ENCODE measurements at places on chromosomes 4 and X. TPM values are rescaled to one million over a fixed set of nuclear protein-coding genes. Genes with fewer than 3 reads are reported as not detected.

DNA sequence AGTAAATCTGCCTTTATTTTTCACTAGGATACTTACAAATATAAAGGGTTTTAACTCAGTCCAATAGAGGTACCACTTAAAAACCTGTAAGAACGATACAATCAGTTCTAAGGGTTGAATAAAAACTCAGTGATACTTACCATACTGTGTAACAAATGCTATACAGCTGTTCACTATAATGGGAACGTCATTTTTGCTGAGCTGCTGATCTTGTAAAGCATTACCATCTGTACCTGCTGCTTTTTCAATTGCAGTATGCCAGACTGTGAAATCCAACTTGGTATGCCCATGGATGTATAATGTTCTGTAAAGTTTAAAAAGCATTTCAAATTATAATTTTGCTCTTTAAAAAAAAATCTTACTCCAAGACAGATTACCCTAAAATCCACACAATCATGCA, 111.2 kb downstream of the ARAP2 start:
- no peak for DNase-seq

DNA sequence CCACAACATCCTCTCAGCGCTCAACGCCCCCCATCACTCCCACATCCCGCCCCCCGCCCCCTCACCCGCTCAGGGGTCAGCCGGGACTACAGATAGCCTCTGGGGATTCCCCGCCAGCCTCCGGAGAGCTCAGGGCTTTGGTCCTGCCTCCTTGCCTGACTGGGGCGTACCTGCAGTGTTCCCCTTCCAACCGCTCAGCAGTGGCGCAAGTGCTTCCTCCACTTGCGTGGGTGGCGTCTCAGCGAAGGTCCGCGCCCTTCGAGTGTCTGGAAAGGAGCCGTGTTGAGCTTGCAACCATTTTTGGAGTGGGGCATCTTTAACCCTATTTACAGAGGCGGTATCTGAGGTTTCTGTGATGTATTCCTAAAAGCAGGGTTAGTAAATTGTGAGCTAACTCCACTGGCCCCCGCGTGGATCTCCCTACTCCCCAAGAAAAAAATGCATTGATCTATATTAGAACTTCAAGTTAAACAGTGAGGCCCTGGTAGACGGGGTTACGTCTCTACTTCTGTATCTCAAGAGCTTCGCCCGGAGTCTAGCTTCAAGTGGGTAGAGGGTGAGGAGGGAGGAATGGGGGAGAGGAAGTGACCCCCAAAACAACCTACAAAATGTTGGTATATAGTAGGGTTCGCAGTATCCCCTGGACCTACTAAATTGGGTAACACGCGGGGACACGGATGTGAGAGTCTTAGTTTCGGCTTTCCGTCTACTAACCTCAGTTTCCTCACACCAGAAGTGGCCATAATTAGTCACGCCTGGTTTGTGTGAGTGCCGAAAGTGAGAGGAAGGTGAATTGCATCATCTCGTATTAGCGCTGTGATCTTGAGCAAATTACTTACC, 16.1 kb downstream of the NKX3-2 start:
- no peak for DNase-seq

- no peak for DNase-seq
Measured at GRCh38 chrX:93319609-93320008, 353.8 kb downstream of the NAP1L3 start.

GRCh38 chr4:153934688-153935017, 145.8 kb upstream of the SFRP2 start:
- DNase-seq: peak; percentile 15

- DNase-seq: no peak
Measured at GRCh38 chr4:127416115-127416514, 216.6 kb upstream of the INTU start.

GRCh38 chr4:140133576-140133975, 20.4 kb downstream of the MAML3 start:
- DNase-seq: no peak

DNA sequence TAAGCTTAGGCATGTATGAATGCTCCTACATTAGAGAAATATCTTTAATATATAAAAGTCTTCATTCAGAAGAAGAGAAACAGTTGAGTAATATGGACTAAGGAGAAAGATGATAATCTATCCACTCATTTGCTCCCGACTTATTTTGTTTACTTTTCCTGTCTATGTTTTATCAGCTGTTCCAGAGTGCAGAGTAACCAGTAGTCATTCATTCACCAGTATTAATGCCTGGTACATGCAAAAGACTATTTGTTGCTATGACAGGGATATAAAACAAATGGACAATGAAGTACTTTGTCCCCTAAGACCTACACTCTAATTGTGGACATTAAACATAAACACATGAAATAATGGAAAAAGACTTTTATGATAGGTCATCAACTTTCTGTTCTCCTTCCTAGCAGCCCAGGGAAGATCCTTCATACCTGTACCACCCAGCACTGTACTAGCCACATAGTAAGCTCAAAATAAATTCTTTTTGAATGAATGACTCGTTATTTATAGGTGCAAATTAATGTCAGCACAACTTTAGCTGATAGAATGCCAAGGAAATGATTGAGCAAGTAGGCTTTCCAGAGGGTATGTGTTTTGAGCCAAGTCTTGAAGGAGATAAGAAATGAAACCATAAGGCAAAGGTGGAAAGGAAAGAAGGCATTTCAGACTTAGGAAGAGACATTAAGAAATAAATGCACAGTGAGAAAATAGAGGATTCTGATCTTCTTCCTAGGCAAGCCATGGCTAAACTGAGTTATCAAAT, 45.0 kb upstream of the IL13RA1 start:
- DNase-seq: no peak

DNA sequence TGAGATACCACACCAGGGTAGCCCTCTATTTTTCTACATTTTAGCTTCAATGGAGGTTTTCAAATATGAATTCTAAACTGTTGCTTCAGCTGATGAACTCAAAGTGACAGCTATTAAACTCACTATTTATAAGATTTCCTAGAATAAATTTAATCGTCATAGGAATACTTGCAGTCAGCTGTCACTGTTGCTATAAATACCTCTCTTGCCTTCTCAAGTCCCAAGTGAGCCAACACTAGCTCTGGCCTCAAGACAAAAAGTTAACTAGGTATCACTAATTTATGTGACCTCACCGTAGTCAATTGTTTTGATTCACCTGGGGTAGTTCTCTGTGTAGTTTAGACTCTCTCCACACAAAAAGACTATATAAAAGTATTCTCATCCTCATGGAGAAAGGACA, 34.3 kb upstream of the PROM1 start:
- DNase-seq: peak; percentile 62

DNA sequence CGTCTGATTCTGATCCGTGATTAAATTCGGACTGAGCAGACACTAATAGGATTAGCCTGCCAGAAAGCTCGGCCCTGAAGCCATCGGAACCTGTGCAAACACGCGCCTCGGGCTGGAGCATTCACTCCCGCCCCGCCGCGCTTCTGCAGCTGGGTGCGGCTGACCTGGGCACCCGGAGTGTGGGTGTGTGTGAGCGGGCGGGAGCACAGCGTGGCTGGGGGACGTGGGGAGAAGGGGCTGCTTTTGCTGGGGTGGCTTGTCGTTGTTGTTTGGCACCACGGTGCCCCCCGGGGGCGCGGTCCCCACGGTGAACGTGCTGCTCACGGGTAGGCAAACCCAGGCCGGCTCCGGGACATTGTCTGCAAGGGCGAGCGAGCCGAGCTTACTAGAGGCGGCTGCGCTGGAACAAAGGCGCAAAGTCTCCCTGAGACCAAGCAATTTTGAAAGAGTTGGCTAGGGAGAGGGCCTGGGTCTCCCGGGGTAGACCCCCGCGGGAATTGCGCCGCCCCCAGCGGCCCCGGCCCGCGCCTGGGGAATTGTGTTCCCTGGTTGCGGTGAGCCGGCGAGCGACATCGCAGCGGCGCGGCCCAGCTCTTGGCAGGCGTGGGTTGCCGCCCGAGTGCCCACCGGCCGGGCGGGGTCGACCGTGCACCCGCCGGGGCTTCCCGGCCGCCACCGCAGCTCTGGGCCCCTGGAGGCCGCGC, 1.4 kb downstream of the MAMLD1 start:
- peak; percentile 18 for DNase-seq

DNA sequence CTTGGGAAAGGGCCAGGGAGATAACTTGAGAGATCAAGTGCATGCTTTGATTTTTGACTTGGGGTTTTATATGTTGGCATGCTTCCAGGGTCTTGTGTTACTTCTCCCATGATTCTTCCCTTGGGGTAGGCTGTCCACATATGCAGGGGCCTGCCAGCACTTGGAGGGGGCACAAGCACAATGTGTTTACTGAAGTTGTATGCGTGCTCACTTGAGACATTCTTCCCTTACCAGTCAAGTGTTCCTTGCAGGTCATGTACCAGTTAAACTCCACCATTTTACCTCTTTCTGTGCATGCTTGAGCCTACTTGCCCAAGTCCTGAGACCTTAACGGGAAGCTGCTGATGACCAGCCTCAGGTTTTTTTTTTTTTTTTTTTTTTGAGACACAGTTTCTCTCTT, 1880.5 kb downstream of the ARAP2 start:
- DNase-seq: no peak

GRCh38 chrX:142828129-142828528, 197.6 kb upstream of the SPANXN4 start:
- DNase-seq: no peak

- no peak for DNase-seq
Measured at GRCh38 chr4:177519481-177520260, 77.4 kb upstream of the AGA start.

DNA sequence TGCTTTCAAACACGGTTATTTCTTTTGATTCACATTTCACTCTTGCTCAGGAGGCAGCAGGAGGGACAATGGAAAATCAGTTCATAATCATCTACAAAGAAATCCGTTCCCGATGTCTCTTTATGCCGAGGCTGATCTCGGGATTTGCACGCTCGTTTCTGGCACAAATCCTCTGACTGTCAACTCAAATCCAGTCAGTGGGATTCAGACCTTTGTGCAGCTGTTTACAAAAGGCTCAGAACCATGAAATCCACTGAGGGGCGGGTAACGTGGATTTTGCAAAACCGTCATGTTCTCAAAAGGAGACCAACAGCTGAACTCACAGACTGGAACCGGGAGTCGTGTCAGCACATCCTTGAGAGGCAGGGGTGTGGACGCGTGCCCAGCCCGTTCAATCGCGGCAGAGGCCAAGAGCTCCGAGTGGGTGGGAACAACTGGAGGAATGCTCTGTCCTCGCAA, 46.4 kb downstream of the ACOX3 start:
- peak; percentile 95 for DNase-seq

GRCh38 chr4:22504447-22504846, 11.4 kb downstream of the ADGRA3 start:
- DNase-seq: no peak

- no peak for DNase-seq
Measured at GRCh38 chr4:78648640-78649363, 97.2 kb downstream of the ANXA3 start.

GRCh38 chr4:3702561-3703221, 63.5 kb upstream of the ADRA2C start:
- no peak for DNase-seq

GRCh38 chr4:178081176-178081575, 638.9 kb upstream of the AGA start:
- DNase-seq: peak; percentile 14

DNA sequence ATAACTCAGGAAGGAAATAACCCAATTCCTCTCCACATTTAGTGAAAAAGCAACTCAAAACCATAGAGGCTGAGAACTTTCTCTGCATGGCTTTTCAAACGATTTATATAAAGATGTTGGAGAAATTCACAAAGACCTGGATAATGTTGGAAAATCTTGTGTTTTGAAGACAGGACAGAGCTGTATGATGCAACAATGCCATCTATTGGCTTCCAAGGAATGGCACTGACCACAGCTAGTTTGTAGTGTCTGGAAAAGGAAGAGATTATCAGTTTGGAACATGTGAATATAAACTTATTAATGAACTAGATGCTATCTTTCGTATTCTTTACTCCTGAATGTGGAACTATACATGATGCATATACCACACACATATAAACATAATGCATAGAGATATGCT, 503.6 kb downstream of the IL1RAPL1 start:
- peak; percentile 35 for DNase-seq

DNA sequence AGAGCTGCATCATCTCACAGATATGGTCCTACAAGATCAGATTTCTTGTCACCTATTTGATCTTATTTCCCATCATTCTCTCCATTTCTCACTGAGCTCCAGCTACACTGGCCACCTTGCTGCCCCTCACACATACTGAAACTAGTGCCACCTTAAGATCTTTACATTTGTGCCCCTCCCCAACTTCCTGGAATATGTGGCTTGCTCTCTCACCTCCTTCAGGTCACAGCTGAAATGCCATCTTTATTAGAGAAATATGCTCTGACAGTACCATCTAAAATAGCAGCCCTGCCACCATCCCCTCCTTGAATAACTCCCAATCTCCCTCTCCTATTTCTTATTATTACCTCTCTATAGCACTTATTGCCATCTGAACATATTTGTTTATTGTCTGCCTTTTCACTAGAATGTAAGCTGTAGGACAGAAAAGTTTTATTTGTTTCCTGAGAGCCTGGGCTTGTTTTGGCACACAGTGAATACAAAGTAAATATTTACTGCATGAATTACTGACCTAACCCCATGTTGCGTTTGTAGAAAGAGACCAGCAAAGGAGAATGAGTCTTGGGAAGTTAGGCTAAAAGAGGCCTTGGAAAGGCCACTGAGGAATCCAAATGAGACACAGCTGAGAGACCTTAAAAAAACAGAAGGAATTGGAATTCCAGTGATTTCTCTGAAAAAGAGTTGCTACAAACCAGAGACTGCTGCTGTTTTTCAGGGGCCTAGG, 22.7 kb downstream of the DYNLT3 start:
- DNase-seq: peak; percentile 17

DNA sequence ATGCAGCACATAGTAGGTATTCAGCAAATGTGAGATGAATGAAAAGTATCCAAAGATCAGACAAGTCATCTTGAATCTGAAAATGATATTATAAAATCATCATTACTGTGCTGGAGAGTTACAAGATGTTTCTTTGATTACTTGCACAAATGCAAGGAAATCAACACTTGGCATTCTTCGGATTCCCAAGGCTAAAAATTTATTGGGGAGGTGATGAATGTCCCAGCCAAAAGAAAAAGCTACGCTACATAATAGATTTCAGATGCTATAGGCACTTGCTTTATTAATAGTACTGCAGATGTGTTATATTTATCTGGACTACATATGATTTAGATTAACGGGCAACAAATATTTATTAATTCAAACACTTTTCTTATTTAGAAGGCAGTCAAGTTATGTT, 286.7 kb upstream of the TENM3 start:
- DNase-seq: peak; percentile 58

- peak; percentile 38 for DNase-seq
Measured at GRCh38 chr4:5921101-5921980, 28.5 kb upstream of the CRMP1 start.

The PPEF2 gene
- total RNA-seq: 0.04 TPM

The MUC7 gene
- total RNA-seq: not detected

The ARMCX5 gene
- total RNA-seq: 13.4 TPM

The CXorf66 gene
- total RNA-seq: not detected

The TNMD gene
- 713 TPM for total RNA-seq

The PF4V1 gene
- 0.27 TPM for total RNA-seq

The HEPH gene
- total RNA-seq: 6.3 TPM

The UGT2B17 gene
- not detected for total RNA-seq

The FGB gene
- total RNA-seq: 1.0 TPM

The FOXR2 gene
- total RNA-seq: not detected

The L1CAM gene
- total RNA-seq: 0.84 TPM
